Activated CD8-positive, alpha-beta T cell treated with anti-CD3 and anti-CD28 coated beads, Interleukin-2, amount 10 ng/mL, durations not matched to agents 7 days and 5 days (primary cell): ENCODE measurements at places on chromosomes 2 and 18.

- DNase-seq = no peak
These were observed 195.5 kb upstream of the CTAGE1 start for GRCh38 chr18:22613058-22613690.

GRCh38 chr2:101161658-101162057, 10.5 kb upstream of the TBC1D8 start:
- DNase-seq = no peak

- no peak for DNase-seq
These were observed 80.1 kb downstream of the KCNS3 start for GRCh38 chr2:17958466-17959092.

GRCh38 chr2:210818473-210818872, 262.1 kb downstream of the CPS1 start:
- no peak for DNase-seq

GRCh38 chr2:1581965-1582625, 162.2 kb downstream of the PXDN start:
- no peak for DNase-seq

DNA sequence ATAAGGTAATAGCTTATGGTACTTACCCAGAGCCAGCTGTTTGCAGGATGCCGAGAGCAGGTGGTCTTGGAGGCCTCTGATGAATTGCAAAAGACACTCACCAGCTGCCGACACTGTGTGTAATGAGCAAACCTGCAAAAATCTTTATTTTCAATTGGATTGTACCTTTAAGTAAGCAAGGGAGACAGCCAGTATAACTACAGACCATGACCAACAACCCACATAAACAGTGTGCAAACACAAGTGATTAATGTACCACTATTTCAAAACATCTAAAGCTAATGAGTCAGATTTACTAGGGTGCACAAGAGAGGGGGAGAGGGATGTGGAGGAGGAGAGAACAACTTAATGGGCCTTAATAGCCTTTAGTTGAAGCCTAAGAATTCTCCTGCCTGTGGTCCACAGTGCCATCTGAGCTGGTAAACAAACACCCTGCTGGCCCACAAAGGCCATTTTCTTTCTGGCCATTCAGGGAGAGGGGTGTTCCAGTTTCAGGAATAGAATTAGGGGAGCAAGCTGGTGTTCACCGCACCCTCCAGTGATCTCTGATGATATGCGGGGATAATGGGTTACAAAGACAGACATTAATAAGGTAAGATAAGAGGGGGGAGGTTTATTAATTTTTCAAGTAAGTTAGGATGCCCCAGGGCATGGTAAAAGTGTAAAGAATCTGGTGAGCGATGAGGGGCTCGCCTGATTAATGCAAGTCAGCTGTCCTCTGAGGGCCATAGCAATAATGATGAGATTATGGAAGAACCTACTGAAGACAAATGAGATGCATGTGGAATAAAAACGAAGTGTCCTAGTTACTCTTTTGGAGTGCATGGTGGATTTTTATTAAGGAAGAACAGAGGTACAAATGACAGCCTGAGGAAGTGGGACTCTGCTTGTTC, 196.4 kb downstream of the HRH4 start:
- no peak for DNase-seq

- DNase-seq = no peak
These were observed 853.9 kb downstream of the LRRTM4 start for GRCh38 chr2:76668279-76668678.

GRCh38 chr18:10114717-10115463, 201.1 kb downstream of the VAPA start:
- no peak for DNase-seq

- DNase-seq = no peak
These were observed 19.9 kb downstream of the WDSUB1 start for GRCh38 chr2:159266554-159266953.

GRCh38 chr2:24779116-24779515, 14.1 kb downstream of the PTRHD1 start:
- DNase-seq = no peak

DNA sequence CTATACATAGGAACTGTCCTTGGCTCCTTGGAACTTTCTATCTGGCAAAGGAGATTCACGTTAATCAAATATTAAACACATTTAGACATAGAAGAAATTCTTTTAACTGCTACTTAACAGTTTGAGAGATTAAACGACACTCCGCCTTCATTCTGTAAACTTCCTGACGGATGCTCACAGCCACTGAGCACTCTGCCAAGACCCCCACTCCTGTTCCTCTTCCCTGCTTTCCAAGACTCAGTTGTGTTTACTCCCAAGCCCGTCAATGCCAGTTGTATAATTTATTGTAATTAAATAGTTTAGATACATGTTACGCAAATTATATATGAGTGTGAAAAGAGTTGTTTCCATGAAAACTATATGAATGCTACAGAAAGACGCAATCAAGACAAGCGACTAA, 321.4 kb upstream of the EPHA4 start:
- no peak for DNase-seq

- DNase-seq = no peak
These were observed 40.3 kb downstream of the CYB5A start for GRCh38 chr18:74251297-74252038.

DNA sequence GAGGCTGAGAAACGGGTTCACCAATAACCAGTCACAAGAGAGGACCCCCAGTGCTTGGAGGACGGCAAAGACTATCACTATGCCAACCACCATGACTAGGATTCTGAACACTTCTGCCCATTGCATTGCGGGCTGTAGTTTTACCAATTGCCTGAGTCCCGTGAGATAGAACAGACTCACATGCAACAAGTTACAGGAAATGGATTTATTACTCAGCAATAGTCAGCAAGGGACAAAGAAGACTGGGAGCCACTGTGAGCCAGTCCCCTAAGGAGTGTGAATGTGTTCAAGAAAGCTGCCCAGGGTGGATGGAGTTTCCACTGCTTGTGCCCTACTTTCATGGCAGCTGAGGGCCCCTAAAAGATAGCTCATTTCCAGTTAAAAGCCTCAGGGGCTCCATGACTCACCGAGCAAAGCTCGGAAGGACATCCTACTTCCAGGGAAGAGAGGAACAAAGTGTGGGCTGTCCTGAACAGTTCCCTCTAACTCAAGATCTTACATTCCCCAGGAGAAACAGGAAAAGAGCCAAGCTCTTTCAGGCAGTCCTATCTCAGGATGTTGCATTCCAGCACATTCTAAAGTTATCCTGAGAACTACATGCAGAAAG, 54.4 kb downstream of the SLC4A3 start:
- DNase-seq = no peak

- DNase-seq = no peak
These were observed 112.0 kb upstream of the STPG4 start for GRCh38 chr2:47266939-47267710.

DNA sequence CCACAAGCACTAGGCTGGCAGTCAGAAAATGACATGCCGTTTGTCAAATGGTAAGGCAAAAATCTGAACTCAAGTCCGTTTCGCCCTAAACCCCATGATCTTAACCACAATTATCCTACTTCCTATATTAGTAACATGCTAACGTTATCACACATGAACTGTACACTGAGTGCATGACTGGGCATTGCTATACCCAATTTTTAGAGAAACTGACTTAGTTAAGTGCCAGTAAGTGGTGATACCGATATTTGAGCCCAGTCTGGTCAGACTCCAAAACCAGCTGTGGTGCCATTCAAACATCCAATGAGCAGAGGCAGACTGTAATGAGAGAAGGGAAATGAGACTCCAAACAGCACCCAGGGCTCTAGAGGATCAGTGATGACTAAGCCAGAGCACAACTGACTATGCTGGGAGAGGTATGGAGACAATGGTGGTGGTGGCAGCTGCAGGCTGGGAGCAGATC, 311.7 kb upstream of the PKDCC start:
- no peak for DNase-seq

- no peak for DNase-seq
These were observed 246.4 kb upstream of the BOD1L2 start for GRCh38 chr18:56900195-56901094.

DNA sequence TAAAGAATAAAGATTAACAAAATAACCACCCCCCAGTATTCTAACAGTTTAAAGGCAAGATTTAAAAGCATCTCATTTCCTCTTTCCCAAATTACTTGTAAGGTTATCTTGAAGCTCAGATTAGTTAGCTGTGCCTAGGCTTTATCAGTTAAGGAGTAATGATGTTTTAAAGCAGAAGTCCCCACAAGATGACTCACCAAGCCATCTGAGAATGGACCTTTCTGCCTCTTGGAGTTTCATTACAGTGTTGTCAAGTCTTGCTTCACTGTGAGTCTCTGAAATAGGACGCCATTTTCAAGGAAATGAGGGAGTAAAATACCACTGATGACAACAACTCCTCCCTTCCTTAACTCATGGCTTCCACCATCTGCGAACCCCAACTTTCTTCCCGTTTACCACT, 35.9 kb downstream of the ZNF385B start:
- no peak for DNase-seq

DNA sequence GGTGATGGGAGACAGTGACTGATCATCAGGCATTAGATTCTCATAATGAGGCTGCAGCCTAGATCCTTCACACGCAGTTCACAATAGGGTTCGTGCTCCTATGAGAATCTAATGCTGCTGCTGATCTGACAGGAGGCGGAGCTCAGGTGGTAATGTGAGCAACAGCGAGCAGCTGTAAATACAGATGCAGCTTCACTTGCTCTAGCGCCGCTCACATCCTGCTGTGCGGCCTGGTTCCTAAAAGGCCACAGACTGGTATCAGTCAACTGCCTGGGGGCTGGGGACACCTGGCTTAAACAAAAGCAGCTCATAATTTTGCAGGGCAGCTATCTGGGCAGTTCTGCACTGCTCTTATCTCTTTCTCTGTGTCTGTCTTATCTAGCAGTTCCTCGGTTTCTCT, 20.4 kb upstream of the CD226 start:
- DNase-seq = peak; percentile 74

- no peak for DNase-seq
These were observed 105.7 kb upstream of the RASGRP3 start for GRCh38 chr2:33370636-33371265.

DNA sequence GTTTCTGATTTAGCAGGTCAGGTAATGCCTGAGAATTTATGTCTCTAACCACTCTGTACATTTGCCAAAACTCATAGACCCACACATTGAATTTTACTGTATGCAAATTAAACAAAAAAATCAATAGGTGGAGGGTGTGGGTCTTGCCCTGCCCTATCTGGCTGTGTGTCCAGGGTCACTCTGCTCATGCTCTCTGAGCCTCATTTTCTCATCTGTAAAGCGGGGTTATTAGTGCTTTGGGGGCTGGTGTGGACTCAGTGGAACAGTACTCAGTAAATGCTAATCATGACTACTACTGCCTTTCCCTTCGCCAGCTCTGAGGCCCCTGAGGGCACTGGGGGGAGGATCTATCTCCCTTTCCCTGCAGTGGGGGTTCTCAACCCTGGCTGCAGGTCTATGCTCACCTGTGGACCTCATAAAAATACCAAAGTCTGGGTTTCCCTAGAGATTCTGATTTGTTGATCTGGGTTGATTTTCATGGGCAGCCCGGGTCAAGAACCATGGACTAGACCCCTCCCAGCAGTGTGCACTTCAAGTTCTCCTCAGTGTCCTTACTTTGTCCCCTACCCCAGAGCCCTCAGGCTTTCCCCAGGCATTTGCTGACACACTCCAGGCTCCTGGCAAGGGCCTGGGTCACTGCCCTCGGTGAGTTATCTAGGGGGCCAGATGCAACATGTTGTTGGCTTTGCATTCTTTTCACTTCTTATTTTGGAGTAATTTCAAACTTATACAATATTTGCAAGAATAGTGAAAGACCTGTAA, 27.5 kb downstream of the MTHFD2 start:
- no peak for DNase-seq

- DNase-seq = no peak
These were observed 23.5 kb downstream of the CIB4 start for GRCh38 chr2:26617588-26618083.

DNA sequence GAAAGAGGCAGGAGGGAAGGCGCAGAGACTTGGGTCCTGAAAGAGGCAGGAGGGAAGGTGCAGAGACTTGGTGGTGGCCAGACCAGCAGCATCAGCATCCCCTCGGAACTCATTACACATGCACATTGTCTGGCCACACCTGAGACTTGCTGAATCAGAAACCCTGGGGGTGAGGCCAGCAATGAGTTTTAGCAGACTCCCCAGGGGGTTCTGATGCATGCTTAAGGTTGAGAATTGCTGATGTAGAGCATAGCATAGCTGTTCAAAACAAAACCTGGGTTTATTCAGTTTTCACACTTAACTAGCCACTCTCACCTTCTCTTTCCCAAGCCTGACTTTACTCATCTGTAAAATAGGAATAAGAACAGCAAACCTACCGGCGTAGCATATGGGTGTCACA, 122.9 kb downstream of the MRO start:
- no peak for DNase-seq

DNA sequence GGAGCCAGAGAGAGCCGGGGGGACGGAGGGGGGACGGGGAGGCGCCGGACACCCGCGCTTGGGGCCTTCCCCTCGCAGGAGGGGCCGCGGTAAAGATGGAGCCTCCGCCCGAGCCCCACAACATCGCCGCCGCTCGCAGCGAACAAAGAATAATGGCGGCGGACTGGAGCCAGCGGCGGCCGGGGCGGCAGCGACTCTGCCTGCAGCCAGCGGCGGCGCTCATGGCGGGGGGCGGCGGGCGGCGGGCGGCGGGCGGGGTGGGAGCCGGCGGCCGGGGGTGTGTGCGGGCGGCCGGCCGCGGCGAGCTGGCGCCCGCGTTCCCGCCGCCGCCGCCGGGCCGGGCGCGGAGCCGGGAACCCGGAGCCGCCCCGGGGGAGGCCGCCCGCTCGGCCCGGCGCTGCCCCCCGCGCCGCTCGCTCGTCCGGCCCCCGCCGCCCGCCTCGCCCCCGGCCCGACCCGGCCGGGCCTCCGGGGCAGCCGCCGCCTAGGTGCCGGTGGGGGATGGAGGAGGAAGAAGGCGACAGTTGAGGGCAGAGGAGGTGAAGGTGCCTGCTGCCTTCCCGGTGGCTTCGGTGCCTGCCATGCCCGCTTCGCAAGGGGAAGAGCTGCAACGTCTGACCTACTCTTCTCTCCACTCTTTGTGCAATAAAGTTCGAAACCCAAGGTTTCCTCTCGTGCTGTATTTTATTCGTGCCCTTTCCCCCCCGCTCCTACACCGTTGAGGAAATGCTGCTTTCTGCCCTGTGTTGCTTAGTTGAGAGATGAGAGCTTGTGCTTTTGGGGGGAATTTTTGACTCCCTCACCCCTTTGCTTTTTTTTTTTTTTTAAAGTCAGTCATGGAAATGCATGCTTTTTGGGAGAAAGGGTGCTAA, 634 bp downstream of the CREB1 start:
- peak; percentile 71 for DNase-seq

GRCh38 chr18:30903566-30903965, 139.0 kb downstream of the DSC3 start:
- no peak for DNase-seq

DNA sequence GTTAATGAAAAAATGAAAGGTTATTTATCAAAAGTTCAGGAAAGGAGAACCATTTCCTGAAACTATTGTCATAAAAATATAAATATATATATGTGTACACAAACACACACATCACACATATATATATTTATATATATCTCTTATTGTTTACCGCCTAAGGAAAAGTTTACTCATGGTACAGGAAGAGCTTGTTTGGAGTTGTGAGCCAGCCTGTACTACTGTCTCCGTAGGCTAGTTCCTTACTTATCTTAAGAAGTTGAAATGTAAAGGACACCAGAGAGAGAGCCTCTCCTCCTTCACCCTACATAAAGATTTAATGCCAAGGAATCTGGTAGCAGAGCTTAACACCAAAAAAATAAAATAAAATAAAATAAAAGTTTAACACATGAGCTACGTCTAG, 19.6 kb downstream of the DSC1 start:
- no peak for DNase-seq

GRCh38 chr2:118687698-118688097, 159.8 kb downstream of the EN1 start:
- no peak for DNase-seq
